Choroid plexus epithelial cell (primary cell): ENCODE measurements at places on chromosomes 3 and 15.

DNA sequence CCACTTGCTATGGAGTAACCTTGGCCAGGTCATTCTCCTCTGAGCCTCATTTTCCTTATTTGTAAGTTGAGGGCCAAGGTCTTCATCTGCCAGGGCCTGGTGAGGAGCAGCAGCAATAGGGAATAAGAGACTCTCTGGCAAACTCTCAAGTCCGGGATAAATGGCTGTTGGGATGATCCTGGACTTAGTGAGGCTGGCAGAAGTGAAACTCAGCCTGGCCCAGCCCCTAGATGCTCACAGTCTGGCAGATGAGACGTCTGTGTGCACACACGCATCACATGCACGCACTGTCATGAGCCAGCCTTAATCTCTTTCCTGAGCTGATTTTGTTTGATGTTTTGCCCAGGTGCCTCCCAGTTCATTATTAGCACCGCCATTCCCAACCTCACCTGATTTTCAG is 26.8 kb downstream of the SLC6A6 start:
- no peak for DNase-seq

DNA sequence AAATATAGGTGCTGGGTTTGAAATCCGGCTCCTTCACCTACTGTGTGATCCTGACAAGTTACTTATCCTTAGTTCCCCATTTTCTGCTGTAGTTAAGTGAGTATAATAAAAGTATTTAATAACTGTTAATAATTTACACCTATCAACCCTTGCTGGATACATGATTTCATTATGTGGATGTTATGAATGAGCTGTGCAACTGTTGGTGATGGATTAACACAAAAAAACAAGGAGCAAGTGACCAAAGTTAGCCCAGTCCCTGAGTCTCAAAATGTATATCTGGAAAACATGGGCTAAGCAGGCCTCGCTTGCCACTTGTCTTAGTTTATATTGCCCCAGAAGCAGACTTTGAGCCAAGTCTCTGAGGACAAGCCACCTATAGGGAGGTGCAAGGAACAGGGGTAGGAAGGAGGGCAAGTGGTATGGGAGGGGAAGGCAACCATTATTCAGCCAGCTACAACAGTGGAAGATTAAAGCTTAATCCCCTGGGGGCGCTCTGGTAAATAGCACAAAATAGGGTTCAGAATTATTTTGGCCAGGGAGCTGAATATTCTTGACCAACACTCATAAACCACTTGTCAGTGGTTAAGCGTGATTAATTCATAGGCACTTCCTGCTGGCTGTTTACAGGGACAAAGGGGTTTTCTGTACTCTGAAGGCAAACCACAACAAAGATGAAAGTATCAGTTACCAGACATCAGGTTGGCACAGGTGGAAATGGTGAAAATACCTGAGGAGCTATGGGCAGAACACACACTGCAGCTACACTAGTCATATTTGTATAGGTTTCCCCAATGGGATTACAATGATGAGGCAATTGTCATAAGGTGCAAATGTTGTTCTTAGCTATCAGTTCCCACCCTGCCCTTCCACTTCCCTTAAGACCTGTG is 76.2 kb downstream of the TRIM42 start:
- DNase-seq, result no peak

DNA sequence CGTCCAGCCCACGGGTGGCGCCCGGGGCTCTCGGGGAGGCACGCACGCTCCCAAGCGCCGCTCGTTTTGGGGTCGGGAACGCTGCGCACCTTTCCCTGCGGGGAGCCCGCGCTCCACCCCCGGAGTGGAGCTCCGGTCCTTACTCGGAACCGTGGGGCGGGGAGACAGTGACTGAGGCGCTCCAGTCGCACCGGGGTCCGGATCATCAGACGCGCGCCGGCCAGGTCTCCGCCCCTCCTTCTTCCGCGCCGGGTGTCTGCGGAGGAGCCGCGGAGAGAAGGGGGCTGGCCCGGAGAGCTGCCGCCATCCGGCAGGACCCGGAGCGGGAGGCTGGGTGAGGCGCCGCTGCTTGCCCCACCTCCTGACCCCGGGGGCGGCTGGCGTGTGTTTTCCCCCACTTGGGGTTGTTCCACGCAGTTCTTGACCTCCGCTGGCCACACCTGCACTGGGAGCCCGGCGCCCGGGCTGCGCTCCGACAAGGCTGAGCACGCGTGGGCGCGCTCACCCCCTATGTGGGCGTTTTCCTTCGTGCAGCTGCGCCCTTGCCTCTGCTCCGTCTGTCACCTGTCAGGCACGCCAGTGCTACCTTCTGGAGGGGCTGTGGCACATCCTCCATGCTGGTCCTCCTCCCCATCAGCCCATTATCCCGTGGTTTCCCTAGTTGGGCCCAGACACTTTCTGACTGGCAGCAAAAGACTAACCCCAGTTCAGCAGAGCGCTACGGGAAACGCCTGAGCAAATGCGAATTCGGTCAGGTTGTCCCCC is at the start of gene MCF2L2:
TSS of gene MCF2L2 (minus strand) at position 173 of the 765 bp plus-strand sequence. CDS start 642 bp downstream, outside the sequence.
- peak; percentile 29 for DNase-seq

- DNase-seq, result peak; percentile 82
Observed at GRCh38 chr3:197692641-197693040, 44.1 kb downstream of the RUBCN start.

GRCh38 chr3:76565496-76566210 is 474.2 kb upstream of the ROBO2 start:
- no peak for DNase-seq

- DNase-seq, result peak; percentile 49
Observed at GRCh38 chr3:71189480-71189879, 394.0 kb downstream of the FOXP1 start.

DNA sequence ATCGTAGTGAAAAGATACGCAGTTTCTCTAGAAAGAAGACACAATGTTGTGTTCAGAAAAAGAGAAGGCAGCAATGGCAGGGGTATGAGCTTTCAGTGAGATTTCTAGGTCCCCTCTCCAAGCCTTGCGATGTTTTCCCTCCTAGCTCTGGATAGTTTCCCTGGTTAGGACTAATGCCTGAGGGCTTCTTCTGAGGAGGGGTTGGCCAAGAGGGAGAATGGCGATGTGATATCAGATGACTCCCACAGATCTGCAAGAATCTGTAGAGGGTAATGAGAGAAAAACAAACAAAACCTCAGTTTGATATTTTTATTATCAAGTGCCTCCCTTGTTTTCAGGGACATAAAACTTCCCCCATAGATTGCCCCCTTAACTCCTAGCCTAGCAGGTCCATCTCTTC is 4.1 kb upstream of the CLDN1 start:
- no peak for DNase-seq

GRCh38 chr3:107372506-107372905 is 4.7 kb upstream of the CCDC54 start:
- no peak for DNase-seq

- DNase-seq, result no peak
Observed at GRCh38 chr15:68439506-68439905, 7.5 kb upstream of the ITGA11 start.

DNA sequence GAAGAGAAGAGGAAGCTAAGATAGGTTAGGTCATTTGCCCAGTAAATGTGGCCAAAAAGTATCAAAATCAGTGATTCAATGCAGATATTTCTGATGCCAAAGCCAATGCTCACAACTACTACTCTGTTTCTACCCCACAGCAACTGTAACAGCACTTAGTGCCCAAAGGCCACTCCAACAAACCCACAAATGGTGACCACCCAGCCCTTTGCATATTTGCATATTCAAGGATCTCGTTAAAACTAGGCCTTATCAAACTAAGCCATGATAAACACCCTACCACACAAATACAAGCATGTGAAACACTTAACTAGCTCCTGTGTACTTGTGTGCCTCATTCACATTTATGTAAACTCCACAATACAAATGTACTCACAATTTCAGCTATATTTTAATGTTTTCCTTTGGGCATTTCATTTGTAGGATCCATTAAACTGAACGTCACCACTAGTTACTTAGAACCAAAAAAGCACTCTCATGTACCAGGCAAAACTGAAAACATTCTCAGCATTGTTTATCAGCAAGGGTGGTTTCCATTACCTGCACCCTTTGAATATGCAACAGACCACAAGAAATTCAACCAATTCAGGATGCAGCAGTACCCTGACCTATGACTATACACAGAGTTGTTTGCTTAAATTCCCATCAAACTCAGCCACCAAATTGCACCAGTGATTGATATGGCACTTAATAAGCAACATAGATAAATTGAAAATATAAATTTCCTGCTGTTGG is 111.2 kb upstream of the STT3B start:
- peak; percentile 20 for DNase-seq

DNA sequence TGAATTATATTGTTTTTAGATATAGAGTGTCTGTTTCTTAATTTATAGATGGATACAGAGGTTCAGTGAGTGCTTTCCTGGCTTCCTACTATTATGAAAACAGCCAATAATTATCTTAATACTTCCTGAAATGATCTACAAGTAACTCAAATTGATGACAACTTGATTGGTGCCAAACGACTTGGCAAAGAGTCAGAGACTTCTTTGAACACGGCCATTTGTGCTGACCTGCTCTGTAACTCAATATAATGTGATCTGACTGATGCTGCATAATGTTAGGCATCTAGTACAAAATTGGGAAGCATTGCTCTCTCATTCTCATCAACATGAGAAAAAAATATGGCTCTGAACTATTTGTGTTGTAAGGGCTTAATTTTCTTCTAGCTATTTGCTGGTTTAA is 193.9 kb downstream of the DIPK2A start:
- no peak for DNase-seq

GRCh38 chr15:96360581-96361308 is 30.2 kb downstream of the NR2F2 start:
- no peak for DNase-seq

- peak; percentile 66 for DNase-seq
Observed at GRCh38 chr15:73684581-73685455, 635 bp downstream of the CD276 start.

- peak; percentile 77 for DNase-seq
Observed at GRCh38 chr3:72722930-72723726, 125.1 kb downstream of the SHQ1 start.

DNA sequence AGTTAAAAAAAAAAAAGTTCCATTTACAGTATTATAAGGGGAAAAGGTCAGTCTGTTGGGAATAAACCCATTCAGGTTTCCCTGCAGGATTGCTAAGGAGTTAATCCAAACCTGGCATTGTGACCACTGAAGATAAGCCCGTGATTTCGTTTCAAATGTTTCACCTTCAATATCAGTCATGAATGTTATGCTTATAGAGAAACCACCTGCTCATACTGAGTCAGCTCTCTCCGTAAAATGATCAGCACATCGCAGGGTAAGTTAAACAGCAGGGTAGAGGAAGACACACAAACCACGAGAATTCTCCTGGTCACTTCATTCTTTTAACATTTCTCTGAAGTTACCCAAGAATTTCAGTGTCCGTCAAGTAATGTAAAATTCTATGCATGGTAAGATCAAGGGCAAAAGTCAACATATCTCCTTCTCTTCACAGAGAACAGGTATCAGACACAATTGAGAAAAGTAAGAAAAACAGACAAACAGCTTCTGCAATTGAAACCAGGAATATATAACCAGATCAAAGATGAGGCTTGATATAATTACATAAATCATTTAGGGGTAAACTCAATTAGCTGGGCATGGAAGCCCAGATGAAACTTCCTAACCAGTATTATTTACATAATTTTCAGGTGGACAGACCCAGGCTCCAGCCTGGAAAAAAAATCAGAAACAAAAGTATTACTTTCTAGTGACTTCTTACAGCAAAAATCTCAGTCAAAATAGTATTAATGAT is 67.6 kb upstream of the ARHGEF3 start:
- DNase-seq, result peak; percentile 75

DNA sequence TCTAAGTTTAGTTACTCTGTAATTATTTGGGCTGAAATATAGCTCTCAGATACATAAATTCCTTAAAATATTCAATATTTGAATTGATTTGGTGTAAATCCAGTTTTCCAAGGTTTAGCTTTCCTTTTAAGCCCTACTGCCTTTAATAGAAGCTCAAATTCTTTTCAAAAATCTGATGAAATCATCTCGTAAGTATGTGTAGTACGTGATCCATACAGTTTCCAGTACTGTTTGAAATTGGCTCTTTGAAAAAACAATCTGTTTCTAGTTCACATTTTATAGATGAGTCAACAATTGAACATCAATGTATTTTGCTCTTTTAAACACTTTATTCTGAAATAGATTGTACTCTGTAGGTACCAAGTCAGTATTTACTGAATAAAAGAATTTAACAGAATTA is 84.2 kb downstream of the LRRC49 start:
- DNase-seq, result peak; percentile 71

GRCh38 chr3:38129058-38129457 is 7.9 kb downstream of the ACAA1 start:
- DNase-seq, result no peak

GRCh38 chr3:186852994-186853393 is 10.5 kb downstream of the ADIPOQ start:
- no peak for DNase-seq

- peak; percentile 58 for DNase-seq
Observed at GRCh38 chr15:75542386-75542797, 36.7 kb downstream of the PTPN9 start.

DNA sequence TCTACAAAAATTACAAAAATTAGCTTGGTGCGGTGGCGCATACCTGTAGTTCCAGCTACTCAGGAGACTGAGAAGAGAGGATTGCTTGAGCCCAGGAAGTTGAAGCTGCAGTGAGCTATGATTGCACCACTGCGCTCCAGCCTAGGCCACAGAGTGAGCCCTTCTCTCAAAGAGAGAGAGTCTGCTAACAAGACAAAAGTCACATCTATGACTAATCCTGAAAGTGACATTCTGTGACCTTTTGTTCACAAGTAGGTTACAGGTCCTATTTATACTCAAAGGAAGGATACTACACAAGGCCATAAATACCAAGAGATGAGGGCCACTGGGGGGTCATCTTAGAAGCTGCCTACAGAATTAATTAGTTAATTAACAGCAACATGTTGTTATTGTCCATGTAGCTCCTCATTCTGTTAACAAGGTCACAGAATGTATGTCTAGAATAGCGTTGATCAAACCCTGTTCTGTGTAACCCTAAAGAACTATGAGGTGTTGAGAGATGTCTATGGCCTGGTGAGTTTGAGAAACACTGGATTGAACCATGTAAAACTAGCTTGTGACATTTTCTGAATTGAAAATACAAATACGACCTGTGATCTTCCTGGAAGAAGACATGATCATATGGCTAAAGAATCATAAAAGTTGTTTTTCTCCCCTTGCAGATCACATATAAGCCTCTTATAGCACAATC is 97.0 kb downstream of the SAMMSON start:
- DNase-seq, result no peak

DNA sequence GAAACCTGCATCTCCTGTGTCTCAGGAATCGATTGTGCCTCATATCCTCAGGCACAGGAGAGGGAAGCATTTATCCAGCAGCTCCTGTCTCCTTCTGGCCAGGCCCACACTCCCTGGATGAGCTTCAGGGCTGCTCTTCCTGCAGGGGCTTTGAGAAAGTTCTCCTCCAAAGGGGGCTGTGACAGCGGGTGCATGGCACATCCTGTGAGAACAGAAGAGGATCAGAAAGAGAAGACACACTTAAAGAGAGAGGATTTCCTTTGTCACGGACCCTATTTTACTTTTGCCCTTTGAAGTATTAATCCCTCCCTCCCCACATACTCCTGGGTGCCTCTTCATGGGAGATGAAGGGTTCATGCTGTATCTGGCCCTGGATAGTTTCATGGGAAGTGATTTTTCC is 46.0 kb downstream of the MFSD1 start:
- no peak for DNase-seq

GRCh38 chr3:158267015-158267414 is 157.1 kb downstream of the RSRC1 start:
- peak; percentile 2 for DNase-seq
